ENCODE measurements at places on chromosomes 13 and 19.

GRCh38 chr19:19280561-19280960 is 7.5 kb upstream of the TM6SF2 start:
- DNase-seq, result no peak

GRCh38 chr13:80717776-80718175 is 376.9 kb upstream of the SPRY2 start:
- no peak for DNase-seq

DNA sequence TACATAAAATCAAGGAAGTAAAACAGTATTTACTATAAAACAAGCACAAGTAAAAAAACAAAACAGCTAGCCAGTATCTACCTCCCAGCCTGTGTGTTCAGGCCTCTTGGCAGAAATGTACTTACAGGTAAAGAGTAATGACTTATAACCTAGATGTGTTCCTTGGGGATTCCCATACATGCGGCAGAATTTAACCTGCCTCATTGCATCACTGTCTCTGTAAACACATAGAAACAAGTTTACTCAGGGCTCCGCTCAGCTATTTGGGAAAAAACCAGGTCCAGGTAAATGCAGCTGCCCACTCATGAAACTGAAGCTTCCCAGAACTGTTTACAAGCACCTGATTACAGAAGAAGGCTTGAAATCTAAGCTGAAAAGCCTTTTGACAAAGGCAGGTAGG is 50.7 kb upstream of the SERP2 start:
- no peak for DNase-seq

GRCh38 chr13:75469047-75469446 is 12.9 kb downstream of the TBC1D4 start:
- DNase-seq, result no peak

DNA sequence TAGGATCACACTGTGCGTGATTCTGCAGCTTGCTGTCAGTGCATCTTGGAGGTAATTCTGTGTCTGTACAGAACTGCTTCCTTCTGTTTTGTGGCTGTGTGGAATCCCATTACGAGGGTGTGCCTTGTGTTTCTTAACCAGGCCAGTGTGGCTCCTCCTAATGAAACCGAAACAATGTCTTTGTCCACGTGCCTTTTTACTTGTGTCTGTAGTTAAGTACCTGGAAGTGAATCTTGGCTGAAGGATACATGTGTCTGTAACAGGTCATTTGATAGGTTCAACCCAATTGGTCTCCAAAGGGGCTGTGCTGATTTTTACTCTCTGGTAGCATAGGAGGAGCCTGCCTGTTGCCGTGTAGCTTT is 13.1 kb downstream of the NOP53 start:
- no peak for DNase-seq
